ENCODE measurements at places on chromosomes 4 and X. TPM values are rescaled to one million over a fixed set of nuclear protein-coding genes. Genes with fewer than 3 reads are reported as not detected.

NALF2 gene
- total RNA-seq: 0.22 TPM

UCP1 gene
- total RNA-seq: not detected

NPY2R gene
- not detected for total RNA-seq

GPRIN3 gene
- total RNA-seq: 89.7 TPM

ODAPH gene
- not detected for total RNA-seq

DNA sequence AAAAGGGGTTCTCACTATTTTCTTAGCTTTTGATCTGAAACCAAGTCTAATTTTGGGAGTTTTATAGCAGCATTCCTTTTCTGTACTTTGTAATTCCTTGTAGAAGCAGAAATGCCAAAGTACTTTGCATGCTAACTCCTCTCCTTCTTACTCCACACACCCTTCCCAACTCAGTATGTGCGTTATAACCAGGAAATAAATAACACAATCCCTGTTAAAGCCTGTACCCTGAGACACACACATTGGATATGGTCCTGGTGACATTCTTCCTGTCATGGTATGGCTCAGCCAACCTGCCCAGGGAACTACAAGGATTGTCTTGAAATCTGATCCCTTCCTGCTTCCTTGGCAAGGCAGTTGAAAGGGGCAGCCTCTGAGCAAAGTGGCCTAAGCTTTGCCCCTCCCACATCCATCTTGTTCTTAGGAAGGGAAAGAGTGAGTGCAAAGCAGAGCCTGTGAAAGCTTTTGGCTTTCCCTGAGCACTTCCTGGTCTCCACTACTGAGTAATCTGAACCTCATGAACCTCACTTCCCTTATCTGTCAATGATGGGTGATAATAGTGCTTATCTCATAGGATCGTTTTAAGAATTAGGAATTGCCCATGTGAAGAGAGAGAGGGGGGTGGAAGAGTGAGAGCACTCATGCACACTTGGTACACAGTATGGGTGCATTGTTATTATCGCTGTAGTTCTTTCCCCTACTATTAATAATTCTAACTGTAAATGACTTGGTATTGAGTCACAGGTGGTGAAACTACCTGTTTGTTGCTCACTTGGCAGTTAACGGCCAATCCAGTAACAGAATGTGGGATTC is 109.3 kb downstream of the AFF2 start:
- DNase-seq: no peak

GRCh38 chr4:2363056-2363721 is 55.3 kb downstream of the ZFYVE28 start:
- no peak for DNase-seq

- DNase-seq: no peak
These were observed 156.4 kb upstream of the CXCL13 start for GRCh38 chr4:77449171-77449570.

All from T-helper 17 cell (primary cell).